Heart left ventricle (tissue), 16 donors: ENCODE measurements at places on chromosomes 4 and X.

- DNase-seq = no peak
Measured at GRCh38 chrX:133923113-133923512, 62.3 kb downstream of the GPC3 start.

DNA sequence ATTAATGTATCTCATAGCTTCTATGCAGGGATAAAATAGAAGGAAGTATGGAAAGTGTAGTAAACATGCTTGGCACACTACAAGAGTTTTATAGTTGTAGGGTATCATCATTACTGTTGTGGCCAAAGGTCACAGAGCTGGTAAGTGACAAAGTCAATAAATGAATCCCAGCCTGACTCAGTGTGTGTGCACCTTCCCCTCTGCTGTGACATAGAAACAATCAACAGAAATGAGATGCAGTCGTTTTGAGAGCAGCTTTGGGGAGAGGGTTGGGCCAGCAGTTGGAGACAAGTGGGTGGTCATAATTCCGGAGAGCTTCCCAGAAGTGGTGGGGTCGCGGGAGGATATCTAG, 82.4 kb upstream of the RBPJ start:
- no peak for DNase-seq

GRCh38 chr4:139763672-139764071, 98.1 kb downstream of the MGST2 start:
- DNase-seq = no peak

DNA sequence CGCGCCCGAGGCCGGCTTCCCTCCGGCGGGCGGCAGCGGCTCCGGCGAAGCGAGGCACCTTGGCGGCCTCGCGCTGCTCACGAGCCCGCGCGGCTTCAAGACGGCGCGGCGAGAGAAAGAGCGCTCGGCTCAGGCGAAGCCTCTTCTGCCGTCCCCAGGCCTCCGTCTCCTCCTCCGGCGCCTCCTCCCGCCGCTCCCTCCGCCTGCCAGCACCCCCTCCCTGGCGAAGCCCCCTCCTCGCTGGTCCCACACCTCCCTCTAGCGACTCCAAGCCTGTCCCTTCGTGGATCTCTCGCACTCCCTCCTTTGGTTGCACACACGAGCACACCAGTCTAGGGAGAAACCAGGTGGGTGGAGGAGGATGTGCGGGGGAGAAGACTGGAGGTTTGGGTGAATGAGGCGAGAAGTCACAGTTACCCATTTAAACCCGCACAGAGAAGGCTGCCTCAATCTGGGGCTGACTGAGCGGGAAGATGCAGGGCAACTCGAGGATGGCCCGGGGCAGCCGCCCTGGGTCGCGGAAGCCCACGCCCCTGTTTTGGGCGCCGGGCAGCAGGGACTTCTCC, at the start of gene CAMK2D:
TSS of gene CAMK2D (minus strand) at position 119 of the 566 bp plus-strand sequence. CDS start 670 bp downstream, outside the sequence.
- DNase-seq = peak; percentile 92

- DNase-seq = no peak
Measured at GRCh38 chrX:105190252-105190853, 30.1 kb downstream of the TEX13A start.

GRCh38 chrX:44305921-44306320, 37.6 kb downstream of the EFHC2 start:
- DNase-seq = no peak

GRCh38 chr4:36264207-36264826, 17.1 kb upstream of the DTHD1 start:
- DNase-seq = no peak

DNA sequence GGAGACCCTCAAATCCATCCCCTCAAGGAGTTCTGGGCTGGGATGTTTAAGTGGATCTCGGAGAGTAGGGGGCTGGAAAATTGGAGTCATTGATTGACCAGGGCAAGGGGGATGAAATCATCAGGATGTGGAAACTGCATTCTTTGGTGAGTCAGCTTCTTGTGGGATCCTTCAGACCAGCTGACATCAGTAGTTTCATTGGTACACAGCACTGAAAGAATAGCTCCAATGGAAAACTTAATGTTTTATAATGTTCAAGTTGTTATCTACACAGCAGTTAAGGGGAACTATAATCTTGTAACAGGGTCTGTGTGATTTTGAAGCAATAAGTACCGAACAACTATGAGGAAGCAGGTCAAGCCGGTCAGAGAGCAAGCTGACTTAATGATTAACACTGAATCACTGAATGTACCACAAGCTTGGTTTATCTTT, 506.1 kb downstream of the RPA4 start:
- DNase-seq = no peak

DNA sequence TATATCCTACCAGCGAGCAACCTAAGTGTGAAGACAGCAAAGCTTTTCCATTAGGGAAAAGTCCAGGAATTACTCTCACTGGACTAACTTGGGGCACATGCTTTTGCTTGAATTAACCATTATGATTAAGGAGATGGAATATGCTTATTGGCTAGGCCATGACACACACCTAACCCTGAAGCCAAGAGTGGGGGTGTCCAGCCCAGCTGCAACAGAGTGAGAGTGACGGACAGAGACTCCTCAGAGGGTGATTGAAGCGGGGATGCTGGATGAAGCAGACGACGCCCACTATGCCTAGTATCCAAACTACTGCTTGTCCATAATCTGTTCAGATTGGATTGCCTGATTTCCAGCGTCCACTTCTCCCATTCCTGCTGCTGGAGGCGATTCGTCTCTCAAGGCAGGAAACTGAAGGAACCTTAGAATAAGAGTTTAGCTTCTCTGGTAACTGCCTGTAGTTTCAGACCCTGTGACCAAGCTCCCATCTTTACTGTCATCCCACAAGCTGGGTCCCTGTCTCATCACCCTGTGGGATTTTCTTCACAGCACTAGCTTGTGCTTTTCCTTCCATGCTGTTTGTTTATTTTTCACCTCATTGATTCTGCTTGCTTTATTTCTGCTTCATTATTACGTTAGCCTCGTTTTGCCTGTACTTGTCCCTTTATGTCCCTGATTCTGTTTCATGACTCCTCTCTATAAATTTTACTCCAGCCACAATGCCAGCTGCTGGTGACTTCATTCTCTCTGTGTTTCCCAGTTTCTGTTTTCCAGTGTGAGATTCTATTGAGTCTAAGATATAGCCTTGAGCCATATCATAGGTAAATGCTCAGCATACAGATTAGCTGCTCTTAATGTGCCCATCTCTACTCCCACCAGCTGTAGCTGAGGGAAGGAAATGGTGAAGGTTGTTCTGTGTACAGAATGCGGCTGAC, 19.0 kb downstream of the FAM47E start:
- no peak for DNase-seq

GRCh38 chr4:13261486-13262257, 222.5 kb downstream of the RAB28 start:
- no peak for DNase-seq

GRCh38 chr4:57554556-57555092, 444.4 kb upstream of the IGFBP7 start:
- DNase-seq = no peak

- no peak for DNase-seq
Measured at GRCh38 chr4:173573286-173573685, 43.3 kb upstream of the HAND2 start.

DNA sequence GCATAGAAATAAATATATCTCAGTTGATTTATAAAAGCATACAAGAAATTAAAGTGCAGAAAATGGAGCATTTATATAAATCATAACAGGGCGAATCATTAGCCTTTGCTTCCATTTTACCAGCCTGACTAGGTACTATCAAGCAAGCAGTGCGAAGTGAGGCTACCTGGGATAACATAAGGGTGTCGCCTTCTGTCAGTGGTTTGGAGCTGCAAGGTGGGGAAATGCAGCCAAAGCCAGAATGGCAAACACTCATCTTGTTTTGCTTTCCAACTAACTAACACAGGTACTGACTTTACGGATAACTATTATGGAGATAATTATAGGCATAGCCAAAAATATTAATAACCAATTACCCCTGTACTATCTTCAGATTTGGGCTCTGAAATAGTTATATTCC, 1459.8 kb downstream of the RAPGEF2 start:
- DNase-seq = no peak

- DNase-seq = no peak
Measured at GRCh38 chr4:140781596-140781995, 25.4 kb upstream of the TBC1D9 start.

GRCh38 chr4:159252491-159252890, 149.6 kb downstream of the RAPGEF2 start:
- no peak for DNase-seq

DNA sequence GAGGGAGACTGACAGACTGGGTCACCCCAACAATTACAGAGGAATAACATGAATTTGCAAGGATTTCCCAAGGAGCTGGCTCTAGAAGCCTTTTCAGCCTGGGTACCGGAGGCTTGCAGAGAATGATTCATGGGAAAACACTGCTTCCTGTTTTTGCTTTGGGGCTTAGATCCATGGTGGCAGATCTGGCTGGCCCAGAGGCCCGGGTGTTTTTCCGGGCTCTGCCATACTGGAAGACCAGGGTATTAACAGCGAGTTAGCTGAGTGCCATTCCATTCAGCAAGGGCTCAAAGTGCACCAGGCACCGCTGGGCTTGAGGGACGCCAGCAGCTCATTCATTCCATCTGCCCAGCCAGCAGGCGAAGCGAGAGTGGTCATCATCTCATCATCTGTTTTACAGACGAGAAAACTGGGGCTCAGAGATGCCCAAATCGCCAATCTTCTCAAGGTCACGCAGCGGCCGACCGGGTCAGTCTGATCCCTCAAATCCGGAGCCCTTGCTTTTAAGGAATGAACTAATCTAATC, 1.3 kb downstream of the WDR1 start:
- peak; percentile 17 for DNase-seq

GRCh38 chrX:19372170-19372546, 28.4 kb downstream of the PDHA1 start:
- DNase-seq = peak; percentile 41

- no peak for DNase-seq
Measured at GRCh38 chr4:135269125-135269890, 1067.7 kb upstream of the PABPC4L start.

DNA sequence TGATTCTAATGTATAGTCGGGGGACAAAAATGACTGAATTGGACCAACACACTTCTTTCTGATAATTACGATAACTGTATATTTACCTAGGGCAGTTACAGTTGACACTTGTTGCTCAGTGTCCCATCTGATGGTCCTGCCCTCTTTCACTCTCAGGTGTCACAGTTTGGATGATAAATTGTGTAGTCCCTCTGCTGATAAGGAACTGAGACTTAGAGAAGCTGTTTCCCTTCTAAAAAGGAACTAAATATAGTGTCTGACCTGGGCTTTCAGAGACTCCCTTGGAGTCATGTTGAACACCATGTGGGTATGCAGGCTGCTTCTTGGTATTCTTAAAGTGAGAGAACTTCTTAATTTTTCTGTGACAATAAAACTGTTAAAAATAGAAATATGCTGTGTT, 23.7 kb upstream of the PNPLA4 start:
- DNase-seq = no peak

GRCh38 chr4:6530964-6531363, 44.0 kb upstream of the MAN2B2 start:
- DNase-seq = no peak

GRCh38 chr4:180827232-180828009, 1415.8 kb upstream of the TENM3 start:
- DNase-seq = no peak

GRCh38 chrX:154598656-154599055, 13.7 kb downstream of the CTAG1A start:
- DNase-seq = no peak

GRCh38 chr4:166655231-166655630, 579.1 kb downstream of the SPOCK3 start:
- DNase-seq = no peak

DNA sequence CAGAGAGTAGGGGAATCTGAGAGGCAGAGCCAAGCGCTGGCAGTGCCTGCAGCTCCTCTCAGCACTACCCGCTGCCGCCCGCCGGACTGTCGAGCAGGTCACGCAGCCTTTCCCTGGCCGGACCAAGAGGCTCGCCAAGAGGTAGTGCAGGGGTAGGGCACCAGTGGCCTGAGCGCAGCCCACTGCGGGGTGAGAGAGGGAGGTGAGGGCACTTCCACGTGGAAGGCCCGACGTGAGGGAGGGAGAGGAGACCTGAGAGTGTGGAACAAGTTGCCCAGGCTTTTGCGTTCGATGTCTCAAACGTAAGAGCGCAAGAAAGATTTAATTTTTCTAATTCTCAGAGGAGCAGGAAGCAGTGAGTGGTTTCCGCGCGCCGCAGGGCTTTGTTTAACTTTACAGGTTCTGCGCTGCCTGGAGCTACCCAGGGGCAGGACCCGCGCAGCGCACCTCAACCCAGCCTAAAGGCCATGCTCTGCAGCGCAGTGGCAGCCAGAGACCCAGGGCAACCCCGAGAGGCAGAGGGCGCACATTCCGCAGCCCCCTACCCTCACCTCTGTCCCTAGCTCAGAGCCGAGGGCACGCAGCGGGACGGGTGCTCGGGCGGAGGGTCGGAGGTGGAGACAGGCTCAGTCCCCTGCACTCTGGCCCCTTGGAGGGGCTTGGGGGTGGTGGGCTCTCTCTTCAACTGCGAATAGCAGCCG, 14.9 kb downstream of the ARHGAP36 start:
- no peak for DNase-seq

GRCh38 chrX:133868682-133869081, 116.7 kb downstream of the GPC3 start:
- DNase-seq = no peak

- no peak for DNase-seq
Measured at GRCh38 chr4:74962584-74962983, 29.7 kb downstream of the PARM1 start.

DNA sequence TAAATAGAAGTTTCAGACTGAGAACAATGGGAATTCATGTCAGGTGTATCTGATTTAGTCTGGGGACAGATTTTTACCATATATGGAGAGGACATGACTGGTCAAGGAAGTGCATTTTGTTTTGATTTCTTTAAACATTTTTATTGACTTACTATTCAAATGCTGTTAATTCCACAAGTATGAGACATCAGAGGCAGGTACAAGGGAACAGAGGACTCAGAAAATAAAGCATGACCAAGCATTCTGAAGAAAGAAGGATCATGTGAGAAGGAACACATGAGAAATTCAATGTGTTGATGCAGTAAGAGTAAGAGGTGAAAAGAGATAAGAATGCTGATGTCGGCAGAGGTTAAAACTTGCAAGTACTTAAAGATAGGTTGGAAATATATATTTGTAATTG, 1452.6 kb downstream of the PCDH7 start:
- no peak for DNase-seq

- no peak for DNase-seq
Measured at GRCh38 chrX:51804741-51805140, 61.5 kb downstream of the GSPT2 start.

DNA sequence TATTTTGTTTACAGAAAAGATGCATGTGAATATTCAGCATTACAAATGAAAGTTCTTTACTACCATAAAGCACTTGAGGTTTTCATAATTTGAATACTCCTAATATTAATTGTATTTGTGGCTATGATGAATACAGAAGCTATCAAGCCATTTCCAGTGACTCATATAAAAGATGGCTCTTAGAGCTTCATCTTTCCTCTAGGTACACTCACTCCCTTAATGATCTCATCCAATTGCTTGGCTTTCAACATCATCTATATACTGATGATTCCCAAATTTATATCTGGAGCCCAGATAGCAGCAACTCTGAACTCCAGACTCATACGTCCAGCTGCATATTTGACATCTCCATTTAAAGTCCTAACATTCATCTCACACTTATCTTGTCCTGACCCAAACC, 183.4 kb upstream of the FAM241A start:
- DNase-seq = no peak

GRCh38 chr4:36432586-36432985, 151.2 kb downstream of the DTHD1 start:
- no peak for DNase-seq

- DNase-seq = no peak
Measured at GRCh38 chrX:154300816-154301215, 5.2 kb downstream of the TKTL1 start.

- no peak for DNase-seq
Measured at GRCh38 chr4:16914208-16914607, 15.8 kb upstream of the LDB2 start.
